Esophagus muscularis mucosa (tissue), 4 donors: ENCODE measurements at places on chromosomes 16 and 17.

GRCh38 chr17:72345088-72345487 lies 224.3 kb downstream of the SOX9 start:
- DNase-seq = no peak

DNA sequence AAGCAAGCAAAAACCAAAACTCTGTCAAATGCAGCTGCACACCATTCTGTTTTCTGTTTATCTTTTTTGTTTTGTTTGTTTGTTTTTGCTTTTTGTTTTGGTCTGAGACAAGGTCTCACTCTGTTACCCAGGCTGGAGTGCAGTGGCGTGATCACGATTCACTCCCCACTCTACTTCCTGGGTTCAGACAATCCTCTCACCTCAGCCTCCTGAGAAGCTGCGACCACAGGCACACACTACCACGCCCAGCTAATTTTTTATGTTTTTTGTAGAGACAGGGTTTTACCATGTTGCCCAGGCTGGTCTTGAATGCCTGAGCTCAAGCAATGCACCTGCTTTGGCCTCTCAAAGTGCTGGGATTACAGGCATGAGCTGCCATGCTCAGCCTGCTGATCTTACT lies 19.3 kb upstream of the SLFN13 start:
- DNase-seq = no peak

GRCh38 chr16:7910116-7910515 lies 577.5 kb downstream of the RBFOX1 start:
- no peak for DNase-seq

DNA sequence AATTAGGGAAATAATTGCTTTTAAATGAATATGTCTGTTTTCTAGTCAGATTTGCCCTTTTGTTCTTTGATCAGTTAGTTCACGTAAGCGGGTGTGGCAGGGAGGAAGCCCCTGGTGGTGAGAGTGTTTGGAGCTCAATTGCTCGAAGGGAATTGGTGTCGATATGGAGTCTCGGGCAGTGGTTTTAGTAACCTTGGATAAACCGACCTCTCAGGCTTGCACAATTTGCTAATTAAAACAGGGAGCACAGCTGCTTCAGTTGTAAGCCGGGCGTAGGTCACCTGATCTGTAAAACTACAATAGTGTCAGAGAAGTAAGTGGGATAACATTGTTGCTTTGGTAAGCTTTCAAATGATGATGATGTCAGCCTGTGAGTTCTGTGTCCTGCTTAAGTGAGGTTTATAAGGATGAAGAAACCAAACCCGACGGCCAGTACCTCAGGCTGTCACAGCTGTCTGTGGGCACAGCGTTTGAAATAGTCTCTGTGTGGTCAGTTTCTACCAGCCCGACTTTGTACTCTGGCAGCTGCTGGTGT lies 2.9 kb downstream of the ZNF750 start:
- no peak for DNase-seq

DNA sequence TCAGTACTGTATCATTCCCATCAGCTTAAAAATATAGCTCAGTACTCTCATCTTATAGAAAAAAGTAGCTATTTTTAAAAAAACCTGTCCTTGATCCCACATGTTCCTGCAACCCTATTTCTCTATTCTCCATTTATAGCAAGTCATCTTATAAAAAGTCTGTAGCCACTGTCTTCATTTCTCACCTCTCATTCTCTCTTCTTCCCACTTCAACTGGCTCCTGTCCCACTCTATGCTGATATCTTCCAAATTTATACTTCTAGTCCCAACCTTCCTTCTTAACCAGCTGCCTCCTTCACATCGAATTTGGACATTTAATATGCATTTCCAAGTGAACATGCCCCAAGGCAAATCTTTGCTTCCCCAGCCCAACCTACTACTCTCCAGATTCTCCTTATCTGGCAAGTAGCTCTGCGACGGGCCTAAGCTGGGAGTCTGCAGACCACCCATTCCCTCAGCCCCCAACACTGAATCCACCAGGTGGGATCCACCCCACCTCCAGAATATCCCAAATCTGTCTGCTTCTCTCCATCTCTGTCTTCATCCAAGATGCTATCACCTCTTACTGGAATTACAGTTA lies 52.0 kb upstream of the TANC2 start:
- no peak for DNase-seq
